ENCODE measurements at places on chromosomes 13 and 19.

GRCh38 chr19:7067716-7068115 is 1.8 kb upstream of the ZNF557 start:
- no peak for DNase-seq

DNA sequence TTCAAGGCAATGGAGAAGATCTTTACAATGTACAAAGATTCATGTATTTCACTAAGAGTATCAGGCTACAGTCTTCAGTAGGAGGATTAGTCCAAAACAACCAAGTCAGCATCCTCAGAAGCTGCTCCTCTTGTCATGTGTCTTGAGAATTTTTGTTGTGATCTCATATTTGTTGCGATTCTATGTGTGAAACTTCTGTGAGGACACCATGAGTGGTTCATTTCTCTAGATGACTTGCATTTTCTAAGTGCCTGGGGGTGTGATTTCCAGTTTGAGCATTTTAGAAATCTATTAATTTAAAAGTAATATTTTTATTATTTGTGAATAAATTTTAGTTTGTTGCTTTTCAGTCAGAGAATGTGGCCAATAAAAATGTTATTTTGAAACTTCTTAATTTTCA is 94.5 kb downstream of the RAP2A start:
- no peak for DNase-seq

GRCh38 chr13:26558987-26559386 is 1.5 kb downstream of the WASF3 start:
- no peak for DNase-seq

- DNase-seq: peak; percentile 74
Measured at GRCh38 chr13:100392709-100393630, 195.6 kb downstream of the GGACT start.

DNA sequence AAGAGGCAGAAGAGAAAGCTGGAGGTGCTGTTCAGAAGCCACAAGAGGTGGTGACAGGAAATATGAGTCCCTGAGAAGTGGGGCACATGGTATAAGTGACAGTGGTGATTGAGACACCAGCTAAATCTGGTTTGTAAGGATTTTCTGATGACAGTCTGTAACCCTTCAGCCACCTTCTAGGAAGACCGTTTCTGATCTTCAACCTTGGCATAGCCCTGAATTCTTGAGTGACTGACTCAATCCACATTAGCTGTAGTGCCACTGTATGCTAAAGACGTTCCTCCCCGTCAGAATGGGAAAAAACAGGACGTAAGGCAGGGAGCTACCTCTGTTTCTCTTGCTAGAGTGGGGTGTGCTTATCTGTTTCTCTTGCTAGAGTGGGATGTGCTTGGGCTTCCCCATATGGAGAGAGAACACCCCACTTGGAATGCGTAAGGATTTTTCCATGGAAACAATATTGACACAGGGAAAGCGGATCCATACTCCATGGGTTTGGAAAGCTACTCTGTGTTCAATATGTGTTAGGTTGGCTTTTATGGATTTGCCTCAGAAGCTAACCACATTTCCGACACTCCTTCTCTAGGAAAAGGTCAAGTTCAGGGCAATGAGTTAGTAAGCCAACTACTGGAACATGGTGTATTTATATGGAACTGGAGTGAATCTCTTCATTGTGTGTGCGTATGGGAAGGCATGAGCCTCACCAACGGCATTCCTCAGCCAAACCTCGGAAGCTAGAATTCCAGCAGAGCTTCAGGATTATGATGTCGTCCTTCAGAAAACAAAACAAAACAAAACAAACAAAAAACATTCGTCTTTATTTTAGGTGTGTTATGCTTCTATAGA is 948.8 kb upstream of the SLC10A2 start:
- no peak for DNase-seq

DNA sequence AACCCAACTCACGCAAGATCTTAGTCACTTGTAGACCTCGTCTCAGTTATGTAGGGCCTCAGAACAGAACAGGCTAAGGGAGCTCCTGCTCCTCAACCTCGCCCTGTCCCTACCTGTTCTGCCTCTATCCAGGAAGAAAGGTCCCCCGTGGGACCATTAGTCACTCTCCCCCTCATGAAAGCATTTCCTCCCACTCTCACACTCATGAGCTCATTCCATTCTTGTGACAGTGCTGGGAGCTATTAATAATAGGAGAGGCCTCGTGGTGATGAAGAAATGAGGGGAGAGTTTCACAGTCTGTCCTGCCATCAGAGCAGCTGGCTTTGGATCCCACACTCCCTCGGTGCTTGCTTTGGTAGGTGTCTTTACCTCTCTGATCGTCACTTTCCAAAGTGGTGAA is 10.2 kb downstream of the PPP2R1A start:
- DNase-seq: no peak
